Stimulated activated CD8-positive, alpha-beta memory T cell treated with anti-CD3 and anti-CD28 coated beads, Interleukin-15, amount 100 ng/mL, for 48 hours (primary cell): ENCODE measurements at places on chromosomes 4 and X.

GRCh38 chrX:134631426-134632346 lies 26.6 kb downstream of the PLAC1 start:
- DNase-seq = no peak

DNA sequence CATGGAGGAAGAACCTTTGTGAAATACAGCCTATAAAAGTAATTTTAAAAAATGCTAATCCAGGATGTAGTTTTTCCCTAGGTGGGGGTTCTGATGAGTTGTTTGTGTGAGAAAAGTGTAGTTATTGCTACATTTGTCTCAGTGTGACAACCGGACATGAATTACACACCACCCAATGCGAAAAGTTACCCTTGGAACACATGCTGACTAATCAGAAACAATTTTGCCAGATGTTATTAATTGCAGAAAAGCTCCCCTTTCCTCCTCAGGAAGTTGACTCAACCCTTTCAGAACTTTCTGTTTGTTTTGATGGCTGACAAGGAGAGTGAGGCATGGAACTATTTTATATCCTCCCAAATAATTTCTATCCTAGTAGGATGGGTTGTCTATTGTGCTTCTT lies 38.1 kb upstream of the EDA2R start:
- DNase-seq = no peak

DNA sequence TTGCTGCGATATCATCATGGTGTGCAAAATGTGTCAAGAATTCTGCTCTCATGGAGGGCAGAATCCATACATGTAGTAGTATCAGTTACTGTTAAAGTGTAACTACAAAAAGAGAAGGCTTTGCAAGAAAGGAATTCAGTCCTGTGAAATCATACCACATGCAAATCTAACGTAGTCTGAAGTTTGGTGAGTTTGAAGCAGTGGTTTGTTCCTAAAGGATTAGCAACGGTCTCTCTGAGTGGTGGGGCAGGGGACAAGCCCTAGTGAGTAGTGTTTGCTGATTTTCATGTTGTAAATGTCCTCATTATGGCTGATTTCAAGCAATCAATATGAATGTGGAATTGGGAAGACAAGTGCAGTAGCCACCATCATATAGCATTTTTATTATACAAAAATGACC lies 47.1 kb upstream of the CLNK start:
- no peak for DNase-seq

- DNase-seq = no peak
These were observed 70.1 kb upstream of the LSM6 start for GRCh38 chr4:146105464-146105863.

DNA sequence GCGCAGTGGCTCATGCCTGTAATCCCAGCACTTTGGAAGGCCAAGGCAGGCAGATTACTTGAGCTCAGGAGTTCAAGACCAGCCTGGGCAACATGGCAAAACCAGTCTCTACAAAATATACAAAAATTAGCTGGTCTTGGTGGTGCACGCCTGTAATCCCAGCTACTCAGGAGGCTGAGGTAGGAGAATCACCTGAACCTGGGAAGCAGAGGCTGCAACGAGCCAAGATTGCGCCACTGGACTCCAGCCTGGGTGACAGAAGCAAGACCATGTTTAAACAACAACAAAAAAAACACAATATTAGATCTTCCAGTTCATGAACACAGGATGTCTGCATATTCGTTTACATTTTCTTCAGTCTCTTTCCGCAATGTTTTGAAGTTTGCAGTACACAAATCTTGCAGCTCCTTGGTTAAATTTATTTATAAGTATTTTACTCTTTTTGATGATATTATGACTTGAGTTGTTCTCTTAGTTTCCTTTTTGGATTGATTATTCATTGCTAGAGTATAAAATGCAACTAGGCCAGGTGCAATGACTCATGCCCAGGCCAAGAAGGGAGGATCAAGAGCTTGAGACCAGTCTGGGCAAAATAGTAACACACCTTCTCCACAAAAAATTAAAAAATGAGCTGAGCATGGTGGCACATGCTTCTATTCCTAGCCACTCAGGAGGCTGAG lies 30.4 kb upstream of the ABCG2 start:
- no peak for DNase-seq

DNA sequence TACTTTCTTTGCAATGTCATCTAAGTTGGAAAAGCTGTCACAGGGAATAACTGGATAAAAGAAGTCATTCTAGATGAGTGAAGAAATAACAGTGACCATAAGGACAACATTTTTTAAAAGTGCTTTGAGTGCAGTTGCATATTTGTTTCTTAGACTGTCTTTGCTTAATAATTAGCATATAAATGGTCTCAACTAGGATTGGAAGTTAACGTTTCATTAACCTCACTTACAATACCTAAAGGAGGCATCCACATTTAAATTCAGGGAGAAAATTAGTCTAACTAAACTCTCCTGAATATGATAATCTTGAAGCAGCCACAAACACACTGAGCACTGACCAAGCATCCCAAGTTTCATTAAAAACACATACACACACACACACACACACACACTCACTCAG lies 780.7 kb downstream of the PCDH18 start:
- no peak for DNase-seq

DNA sequence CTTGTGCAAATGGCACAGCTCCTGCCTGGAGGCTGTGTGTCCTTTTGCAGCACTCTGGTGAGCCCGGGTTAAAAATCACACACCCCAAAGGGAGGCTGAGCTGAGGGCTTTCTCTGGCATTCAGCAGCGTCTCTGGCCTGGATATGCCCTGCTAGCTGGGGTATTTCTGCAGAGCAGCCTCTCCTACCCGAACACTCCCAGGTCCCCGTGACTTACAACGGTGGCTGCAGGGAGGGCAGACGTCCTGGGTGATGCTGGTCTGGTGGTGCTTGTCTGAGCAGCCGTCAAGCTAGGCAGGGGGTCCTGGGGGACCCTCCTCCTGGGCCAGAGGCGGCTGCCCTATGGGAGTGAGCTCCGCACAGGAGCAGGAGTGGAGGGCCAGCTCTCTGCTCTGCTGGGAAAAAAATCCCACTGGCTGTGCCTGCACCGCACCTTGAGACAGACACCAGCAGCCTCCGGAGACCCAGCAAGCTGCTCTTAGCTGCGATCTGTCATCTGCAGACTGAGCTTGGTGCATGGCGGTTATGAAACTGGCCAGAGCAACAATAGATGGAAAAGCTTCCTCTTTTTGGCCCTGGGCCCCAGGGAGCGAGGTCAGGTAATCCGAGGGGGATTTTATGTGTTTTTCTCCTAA lies 41.3 kb upstream of the ASMTL start:
- no peak for DNase-seq

DNA sequence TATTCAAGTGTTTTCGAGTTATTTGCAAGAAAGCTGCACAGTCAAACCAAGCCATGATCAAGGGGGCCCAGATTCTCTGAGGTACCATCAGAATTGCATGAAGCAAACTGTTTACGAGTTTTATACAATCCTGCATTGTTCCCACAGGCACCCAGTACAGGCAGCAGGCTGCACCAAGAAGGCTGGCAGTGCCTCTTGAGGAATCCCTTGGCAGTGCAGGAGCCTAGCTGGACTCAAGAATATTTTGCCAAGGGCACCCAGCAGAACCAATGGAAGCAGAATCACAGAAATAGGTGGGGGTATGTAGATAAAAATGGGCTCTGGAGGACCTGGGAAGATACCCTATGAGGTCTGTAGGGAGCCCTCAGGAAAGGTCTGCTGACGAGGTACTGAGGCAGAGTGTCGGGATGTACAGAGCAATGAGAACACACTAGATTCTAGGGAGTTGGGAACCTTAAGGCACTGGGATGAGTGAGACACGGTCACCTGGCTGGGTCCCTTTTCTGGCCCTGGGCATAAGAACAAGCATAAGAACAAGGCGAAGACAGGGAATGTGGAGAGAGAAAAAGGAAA lies 2.5 kb upstream of the PLP1 start:
- DNase-seq = no peak

- DNase-seq = no peak
These were observed 5.5 kb upstream of the ING2 start for GRCh38 chr4:183499389-183499788.
